Activated naive CD4-positive, alpha-beta T cell treated with anti-CD3 and anti-CD28 coated beads, Interleukin-2, amount 50 U/mL, for 72 hours (primary cell): ENCODE measurements at places on chromosomes 4 and X. TPM values are rescaled to one million over a fixed set of nuclear protein-coding genes. Genes with fewer than 3 reads are reported as not detected.

DNA sequence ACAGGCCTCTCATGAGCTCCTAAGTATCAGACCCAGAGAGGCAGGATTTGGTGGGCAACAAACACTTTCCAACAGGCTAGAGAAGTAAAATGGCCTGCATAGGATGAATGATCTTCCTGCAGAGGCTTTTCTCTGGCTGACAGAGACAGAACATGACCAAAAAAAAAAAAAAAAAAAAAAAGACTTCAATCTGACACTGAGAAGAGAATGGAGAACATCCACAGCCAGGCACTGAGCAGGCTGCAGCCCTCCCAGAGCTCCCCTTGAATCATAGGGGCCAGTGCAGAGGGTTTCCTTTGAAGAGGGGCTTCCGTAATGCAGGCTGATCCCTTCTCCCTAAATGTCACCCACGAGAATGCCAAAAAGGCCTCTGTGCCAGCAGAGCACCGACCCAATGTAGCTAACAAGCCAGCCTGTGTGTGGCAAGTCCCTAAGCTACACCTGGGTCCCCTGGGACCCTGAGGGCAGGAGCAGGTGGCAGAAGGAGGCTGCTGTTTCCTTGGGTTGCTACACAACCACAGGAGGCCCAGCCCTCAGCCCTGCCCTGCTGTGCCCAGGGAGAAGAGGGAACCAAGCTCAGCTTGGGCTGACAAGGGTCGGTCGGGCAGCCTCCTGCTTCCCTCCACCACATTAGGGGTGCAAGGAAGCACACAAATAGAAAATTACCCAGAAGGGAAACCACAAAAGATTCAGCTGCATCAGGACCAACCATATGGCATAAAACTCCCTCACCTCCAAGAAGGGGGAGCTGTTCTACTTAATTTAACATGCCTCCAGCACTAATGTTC lies 55.6 kb downstream of the MAP7D2 start:
- DNase-seq = no peak

DNA sequence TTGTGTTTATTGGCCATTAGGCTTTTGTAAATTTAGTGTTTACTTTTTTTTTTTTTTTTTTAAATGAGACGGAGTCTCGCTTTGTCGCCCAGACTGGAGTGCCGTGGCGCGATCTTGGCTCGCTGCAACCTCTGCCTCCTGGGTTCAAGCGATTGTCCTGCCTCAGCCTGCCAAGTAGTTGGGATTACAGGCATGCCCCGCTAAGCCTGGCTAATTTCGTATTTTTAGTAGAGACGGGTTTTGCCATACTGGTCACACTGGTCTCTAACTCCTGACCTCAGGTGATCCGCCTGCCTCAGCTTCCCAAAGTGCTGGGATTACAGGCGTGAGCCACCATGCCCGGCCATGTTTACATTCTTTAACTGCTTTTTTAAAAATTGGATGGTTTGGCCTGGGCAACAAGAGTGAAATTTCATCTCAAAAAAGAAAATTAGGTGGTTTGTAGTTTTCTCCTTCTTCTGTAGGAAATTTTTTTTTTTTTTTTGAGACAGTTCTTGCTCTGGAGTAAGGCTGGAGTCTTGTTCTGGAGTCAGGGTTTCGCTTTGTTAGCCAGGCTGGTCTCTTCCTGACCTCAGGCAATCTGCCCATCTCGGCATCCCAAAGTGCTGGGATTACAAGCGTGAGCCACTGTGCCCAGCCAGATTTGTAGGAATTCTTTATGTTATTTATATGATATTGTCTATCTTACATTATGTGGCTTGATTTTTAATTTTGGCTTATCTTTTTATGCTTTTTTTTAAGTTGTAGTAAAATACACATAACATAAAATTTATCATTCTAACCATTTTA lies 15.1 kb downstream of the UBE2K start:
- no peak for DNase-seq

GRCh38 chr4:39933671-39934590 lies 43.8 kb downstream of the PDS5A start:
- DNase-seq = no peak

DNA sequence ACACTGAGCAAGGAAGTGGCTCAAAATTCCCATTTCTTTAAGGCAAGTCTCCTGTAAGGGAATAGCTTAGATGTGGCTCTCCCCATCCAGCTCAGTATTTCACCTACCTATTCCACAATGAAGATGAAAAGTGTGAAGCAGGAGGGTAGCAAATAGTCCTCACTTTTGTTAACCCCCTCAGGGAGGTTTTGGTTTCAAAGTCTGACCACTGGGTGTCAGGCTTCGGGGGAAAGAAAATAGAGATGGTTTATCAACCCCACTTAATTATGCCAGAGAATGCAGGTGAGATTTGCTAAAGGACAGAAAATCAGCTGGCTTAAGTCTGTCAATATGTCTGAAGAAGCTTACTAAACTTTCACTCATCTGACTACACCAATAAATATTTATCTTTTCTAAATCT lies 69.5 kb downstream of the DHX15 start:
- no peak for DNase-seq

- DNase-seq = no peak
These were observed 36.1 kb downstream of the NBDY start for GRCh38 chrX:56764975-56765791.

GRCh38 chrX:123201720-123202119 lies 17.6 kb downstream of the GRIA3 start:
- no peak for DNase-seq

DNA sequence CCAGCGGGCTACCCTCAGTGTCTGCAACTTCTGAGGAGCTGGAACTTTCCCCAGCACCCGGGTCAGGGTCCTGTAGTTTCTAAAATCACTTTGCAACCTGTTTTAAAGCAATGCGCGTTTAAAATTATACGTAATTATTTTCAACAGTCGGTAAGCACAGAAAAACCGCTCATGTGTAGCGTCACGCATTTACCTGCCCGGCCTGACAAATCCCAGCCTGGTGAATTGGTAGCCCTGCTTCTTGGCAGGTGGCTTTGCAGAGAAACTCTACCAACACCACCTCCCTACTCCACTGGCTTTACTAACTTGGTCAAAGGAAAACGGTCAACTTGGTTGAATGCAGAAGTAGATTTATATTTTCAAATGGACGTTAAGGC lies 640 bp downstream of the BANK1 start:
- DNase-seq = no peak

DNA sequence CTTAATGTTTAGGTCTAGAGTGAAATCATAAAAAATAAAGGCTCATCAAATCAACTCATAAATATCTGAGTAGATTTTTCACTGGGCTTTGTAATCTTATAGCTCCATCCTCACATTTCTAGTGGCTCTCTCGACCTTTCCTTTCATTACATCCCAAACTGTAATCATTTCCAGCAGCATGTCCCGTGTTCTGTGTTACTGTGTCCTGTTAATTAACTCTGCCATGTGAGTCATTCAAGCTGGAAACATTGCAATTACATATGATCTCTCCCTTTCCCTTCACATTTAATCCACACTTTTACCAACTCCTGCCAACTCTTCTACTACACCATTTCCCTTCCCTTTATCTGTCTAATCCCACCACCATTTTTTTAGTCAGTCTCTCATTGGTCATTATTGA lies 75.5 kb downstream of the UGT8 start:
- DNase-seq = no peak

- DNase-seq = no peak
These were observed 141.3 kb upstream of the VCX3B start for GRCh38 chrX:8323356-8323755.

DNA sequence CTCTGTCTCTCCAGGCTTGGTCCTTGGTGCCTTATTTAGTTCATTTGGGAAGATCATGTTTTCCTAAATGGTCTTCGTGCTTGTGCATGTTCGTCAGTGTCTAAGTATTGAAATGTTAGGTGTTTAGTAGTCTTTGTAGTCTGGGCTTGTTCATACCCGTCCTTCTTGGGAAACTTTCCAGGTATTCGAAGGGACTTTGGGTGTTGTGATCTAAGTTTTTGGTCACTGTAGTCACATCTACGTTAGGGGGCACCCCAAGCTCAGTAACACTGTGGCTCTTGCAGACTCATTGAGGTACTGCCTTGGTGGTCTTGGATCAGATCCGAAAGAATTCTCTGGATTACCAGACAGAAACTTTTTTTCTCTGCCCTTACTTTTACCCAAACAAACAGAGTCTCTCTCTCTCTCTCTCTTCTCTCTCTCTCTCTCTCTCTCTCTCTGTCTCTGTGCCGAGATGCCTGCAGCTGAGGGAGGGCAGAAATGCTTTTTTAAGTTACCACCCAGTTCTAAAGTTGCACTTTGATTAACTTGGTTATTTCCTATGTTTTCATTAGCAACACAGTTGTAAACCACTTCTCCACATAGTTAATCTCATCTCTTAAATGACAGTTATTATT lies 67.6 kb upstream of the SLC7A3 start:
- no peak for DNase-seq

GRCh38 chrX:69262036-69262936 lies 97.0 kb upstream of the PJA1 start:
- no peak for DNase-seq

- DNase-seq = no peak
These were observed 62.6 kb downstream of the NSUN7 start for GRCh38 chr4:40812386-40812785.

DNA sequence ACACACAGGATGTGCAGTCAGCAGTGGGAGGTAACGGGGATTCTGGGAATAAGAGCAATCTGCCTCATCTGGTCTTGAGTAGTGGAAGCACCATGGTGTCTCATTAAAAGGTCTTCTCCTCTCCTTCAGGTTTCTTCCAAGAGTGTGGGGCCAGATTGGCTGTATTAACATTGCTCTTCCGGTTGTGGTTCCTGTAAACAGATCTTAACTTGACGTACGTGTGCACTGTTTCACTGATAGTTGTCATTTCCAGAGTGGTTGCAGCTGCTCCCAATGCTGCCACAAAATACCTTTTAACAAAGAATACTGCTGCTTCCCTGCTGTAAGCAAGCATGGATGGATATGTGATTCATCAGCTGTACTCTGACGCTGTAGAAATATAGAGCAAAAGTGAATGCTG lies 1443.4 kb upstream of the TENM3 start:
- DNase-seq = no peak

- DNase-seq = no peak
These were observed 538.2 kb downstream of the DMD start for GRCh38 chrX:32673193-32673592.

DNA sequence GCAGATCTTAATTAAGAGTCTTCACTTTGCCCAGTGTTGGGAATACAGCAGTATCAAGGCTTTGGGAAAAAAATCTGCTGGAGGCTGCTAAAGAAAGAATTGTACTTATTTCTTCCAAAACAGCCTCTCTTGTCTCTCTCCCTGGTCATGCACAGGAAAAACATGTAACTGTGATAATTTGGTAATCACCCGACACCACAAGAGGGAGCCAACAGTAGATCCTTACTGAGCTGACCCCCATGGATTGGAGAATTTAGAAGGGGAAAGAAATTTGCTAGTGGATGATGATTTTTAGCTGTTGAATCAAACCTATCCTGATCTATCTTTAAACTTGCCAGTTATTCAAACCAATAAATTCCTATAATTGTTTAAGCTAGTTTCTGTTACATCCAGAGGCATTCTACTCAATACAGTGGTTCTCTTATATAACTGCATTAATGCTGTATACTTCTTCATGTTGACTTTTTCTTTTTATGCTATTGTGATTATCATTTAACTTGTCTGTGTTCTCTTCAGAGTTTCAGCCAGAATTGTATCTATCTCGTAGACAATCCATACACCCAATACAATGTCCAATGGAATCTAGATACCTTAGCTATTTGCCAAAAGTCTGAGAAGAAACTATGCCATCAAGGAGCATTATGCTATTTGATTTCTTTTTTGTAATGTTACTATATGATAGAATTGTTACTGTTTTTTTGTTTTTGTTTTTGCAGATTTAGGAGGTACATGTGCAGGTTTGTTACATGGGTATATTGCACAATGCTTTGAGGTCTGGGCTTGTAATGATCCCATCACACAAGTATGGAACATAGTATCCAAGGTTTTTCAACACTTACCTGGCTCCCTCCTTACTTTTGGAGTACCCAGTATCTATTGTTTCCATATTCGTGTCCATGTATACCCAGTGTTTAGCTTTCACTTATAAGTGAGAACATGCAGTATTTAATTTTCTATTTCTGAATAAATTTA lies 31.3 kb upstream of the ARHGEF38 start:
- DNase-seq = no peak

DNA sequence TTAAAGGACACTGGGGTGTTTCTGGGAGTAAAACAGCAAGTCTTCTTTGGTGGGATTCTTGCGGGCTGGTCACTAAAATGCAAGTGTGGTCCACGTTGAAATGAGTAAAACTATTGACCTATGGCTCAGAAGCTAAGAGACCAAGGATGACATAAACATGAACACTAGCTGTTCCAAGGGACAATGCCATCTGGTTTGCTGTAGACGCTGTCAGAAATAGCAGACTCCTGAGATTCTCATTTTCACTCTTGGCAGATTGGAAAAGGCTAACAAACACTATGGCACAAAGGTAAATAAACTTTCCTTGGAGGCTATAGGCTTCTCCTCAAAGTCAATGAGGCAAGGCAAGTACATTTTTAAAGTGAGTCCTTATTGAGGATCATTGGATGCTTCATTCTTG lies 343.6 kb downstream of the KCNIP4 start:
- no peak for DNase-seq

DNA sequence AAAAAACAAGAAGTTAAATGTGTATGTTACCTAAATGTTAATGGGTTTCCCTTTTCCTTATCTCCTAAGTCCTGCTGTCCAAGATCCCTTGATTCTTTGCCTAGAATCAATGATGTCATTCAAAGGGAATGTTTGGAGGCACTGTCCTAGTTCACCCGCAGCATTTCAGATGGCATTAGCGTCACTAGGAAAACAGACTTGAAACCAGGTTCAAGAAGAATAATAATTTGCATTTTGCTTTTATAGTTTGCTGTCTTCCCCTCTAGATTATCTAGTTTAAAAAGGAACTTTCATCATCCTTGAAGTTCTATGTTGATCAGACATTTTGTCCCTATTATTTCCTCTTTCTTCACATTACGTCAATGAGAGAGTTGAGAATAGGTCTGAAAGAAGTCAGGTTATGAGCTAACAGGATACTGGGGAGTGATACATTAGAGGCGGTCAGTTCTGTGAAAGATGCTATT lies 234.1 kb upstream of the PGRMC2 start:
- DNase-seq = no peak

DNA sequence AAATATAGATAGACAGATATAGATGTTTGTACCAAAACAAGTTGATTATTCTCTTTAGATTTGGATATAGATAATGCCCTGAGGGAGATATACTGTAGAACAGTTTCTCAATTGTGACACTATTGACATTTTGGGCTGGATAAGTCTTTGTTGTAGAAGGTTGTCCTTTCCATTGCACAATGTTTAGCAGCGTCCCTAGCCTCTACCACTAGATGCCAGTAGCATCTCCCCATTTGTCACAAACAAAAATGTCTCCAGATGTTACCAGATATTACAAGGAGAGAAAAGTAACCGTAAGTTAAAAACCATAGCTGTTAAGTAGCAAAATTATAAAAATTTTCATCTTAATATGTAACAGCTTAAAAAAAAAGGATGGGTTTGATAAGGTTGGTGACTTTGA lies 2595.3 kb downstream of the ARAP2 start:
- no peak for DNase-seq

- DNase-seq = no peak
These were observed 21.6 kb upstream of the C4orf54 start for GRCh38 chr4:99679204-99679603.

The BBS7 gene
- 17.6 TPM for total RNA-seq

The TET2 gene
- total RNA-seq = 46.8 TPM

The NPY2R gene
- not detected for total RNA-seq

The GDI1 gene
- 213 TPM for total RNA-seq

The TNIP2 gene
- 75.5 TPM for total RNA-seq

The GYPA gene
- total RNA-seq = not detected

The FAM241A gene
- 2.6 TPM for total RNA-seq

The HOPX gene
- total RNA-seq = 21.0 TPM

The ERVMER34-1 gene
- not detected for total RNA-seq

The DLG3 gene
- 7.9 TPM for total RNA-seq

The GPR119 gene
- total RNA-seq = not detected

The GYPE gene
- total RNA-seq = 0.29 TPM
